NCI-H187 (cell line): ENCODE measurements at places on chromosomes 4 and X.
A peak's percentile ranks its signal among the peaks of the same experiment; 100 is the strongest.

DNA sequence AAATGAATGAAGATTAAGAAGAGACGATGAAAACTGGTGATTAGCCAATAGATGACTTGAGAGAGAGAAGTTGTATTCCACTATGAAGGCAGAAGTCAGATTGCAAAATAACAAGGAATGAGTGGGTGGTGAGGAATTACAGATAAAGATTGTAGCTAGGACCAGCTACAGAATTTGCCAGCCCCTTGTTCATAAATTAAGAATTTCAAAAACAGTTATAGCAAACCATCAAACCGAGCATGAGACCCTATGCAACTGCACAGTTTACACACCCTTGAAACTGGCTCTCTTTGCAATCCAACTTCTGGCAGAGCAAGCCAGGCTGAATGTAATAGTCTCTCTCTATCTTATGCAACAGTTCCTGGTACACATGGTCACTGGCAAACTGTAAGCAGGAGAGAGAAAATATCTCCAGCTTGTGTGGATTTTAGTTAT is 35.2 kb downstream of the STAP1 start:
- no peak for DNase-seq

GRCh38 chrX:104195013-104195412 is 28.8 kb downstream of the FAM199X start:
- no peak for DNase-seq

DNA sequence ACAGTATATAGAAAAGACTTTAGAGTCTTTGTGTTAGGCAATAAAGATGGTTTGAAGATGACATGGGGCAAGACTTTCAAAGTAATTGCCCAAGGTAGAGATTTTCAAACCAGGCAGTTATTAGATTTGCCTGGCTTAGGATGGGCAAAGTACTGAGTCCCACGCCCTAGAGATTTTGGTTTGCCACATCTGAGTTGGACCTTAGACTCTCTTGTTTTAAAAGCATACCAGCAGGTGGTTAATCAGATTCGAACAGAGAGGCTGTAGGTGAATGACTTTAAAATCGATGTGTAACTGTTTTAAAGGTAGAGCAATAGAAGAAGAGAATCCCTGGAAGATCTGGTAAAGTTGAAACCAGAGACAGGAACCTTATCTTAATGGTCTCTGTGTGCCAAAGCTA is 121.5 kb downstream of the RAPGEF2 start:
- no peak for DNase-seq

DNA sequence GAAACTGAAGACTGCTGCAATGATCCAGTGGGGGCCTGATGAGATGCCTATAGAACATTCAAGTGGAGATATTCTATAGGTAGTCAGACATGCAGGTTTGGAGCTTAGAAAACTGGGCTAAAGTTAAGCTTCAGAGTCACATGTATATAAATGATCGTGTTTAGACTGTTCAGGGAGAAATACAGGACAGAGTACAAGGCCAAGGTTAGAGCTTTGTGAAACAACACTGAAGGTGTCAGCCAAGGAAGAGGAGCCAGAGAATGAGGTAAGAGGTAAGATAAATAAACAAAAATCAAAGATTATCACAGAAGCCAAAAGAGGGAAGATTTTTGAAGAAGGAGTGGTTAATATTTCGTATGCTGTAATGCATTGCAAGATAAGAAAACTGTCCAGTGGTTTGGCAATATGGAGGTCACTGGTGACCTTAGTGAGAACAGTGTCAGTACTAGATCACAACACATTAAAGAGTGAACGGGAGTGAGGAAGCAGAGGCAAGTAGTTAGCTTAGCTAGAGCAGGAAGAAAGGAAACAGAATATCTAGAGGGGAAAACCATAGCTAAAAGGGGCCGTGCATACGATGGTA is 58.0 kb upstream of the KLHL13 start:
- DNase-seq: no peak

DNA sequence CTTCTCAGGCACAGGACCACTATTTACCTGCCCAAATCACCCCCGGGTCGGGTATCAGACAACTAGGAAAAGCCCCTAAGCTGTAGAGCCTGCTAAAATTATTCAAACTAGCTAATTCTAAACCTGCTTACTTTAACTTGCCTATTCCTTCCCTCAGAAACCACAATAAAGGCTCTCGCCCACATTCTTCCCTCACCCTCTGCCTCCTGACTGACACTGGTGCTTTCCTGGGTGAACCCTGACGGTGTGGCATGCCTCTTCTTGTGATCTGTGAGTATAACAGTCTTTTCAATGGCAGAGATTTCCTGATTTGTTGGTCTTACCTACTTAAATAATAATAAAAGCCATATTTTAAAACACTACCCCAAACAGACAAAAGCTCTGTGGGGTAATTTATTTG is 242.1 kb upstream of the ZCCHC13 start:
- DNase-seq: no peak

GRCh38 chrX:153969125-153969903 is 2.3 kb downstream of the HCFC1 start:
- DNase-seq: no peak

- DNase-seq: peak; percentile 20
Observed at GRCh38 chr4:21134994-21135393, 434.7 kb downstream of the PACRGL start.

DNA sequence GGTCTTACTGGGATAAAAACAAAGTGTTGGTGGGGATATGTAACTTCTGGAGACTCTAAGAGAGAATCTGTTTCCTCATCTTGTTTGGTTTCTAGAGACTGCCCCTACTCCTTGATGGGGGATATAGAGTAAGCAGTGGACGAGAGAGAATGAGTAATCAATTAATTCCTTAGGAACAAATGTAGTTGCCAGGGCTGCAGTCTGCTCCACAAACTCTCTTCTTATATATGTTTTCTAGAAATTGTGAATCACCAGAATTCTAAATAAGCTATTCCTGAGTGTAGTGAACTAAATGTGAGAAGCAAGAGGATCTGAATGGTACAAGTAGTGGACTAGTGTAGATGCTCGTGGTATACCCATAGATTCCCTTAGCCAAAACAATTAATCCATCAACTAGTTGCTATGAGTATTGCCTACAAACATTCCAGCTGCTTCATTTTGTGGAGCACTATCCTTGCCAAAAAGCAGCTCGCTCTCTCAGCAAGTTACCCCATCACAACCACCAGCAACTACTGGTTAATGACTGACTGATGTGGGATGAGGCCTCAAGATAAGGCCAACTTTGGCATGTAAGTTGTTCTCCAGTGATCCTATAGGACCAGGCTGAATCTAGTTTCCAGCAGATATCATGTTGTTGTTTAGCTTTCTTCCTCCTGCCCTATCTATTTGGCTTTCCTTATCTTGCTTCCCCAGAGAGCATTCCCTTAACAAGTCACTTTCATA is 273.0 kb downstream of the SLC7A11 start:
- DNase-seq: no peak

- no peak for DNase-seq
Observed at GRCh38 chr4:185421366-185422124, 4.2 kb downstream of the UFSP2 start.

GRCh38 chrX:107298276-107298675 is 91.9 kb downstream of the DNAAF6 start:
- no peak for DNase-seq

DNA sequence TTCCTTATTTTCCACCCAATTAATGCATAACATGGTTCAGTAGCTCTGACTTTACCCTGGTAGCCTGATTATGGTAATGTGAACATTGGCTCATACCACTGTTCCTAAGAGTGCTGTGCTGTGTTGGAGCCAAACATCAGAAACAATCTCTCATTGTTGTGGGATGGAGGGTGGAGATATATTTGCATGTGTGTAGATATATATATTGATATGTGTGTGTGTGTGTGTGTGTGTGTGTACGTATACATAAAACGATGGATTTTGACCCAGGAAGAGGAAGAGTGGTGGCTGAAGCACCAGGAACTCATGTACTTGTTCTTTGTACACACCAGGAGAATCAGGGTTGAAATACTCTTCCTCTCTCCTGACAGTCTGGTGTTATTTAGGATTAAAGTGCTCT is 247.7 kb downstream of the IL15 start:
- no peak for DNase-seq

DNA sequence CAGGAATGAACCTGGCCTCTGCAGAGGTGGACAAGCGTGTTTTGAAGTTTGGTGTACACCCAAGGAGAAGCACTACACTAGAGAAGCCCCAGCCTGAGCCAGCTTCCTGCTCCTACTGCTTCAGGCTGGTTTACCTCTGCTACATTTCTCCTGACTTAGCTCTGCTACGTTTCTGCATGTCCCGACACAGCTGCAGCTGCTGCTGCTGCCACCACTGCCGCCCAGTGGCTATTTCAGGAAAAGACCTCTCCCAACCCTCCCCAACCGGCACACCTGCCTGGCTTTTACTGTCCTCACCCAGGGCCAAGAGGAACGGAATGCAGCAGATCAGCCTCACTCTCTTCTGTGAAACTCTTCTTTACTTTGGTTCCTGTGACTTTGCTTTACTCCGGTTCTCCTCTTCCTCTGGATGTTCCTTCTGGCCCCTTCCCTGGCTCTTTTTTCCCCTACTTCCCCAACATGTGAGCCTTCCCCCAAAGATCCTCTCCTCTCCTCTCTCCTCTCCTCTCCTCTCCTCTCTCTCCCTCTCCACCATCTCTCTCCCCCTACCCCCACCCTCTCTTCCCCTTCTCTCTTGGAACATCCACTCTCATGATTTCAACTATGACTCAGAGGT is 3.1 kb upstream of the P2RY4 start:
- DNase-seq: no peak

DNA sequence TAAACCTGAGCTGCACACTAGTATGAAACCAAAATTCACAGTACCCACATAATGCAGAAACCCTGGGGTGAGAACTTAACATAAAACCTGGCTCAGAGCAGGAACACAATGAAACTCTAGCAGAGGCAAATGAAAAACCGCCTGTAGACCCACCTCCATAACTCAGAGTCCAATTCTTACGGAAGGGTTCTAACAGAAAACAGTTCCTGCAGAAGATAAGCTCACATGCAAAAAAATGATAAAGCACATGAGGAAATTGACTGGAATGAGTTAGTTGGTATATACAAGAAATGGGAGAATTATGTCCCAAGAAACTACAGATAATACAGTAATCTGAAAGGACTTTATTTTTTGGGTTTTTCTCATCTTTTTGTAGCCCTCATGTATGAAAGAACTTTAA is 14.7 kb downstream of the RTL9 start:
- no peak for DNase-seq

DNA sequence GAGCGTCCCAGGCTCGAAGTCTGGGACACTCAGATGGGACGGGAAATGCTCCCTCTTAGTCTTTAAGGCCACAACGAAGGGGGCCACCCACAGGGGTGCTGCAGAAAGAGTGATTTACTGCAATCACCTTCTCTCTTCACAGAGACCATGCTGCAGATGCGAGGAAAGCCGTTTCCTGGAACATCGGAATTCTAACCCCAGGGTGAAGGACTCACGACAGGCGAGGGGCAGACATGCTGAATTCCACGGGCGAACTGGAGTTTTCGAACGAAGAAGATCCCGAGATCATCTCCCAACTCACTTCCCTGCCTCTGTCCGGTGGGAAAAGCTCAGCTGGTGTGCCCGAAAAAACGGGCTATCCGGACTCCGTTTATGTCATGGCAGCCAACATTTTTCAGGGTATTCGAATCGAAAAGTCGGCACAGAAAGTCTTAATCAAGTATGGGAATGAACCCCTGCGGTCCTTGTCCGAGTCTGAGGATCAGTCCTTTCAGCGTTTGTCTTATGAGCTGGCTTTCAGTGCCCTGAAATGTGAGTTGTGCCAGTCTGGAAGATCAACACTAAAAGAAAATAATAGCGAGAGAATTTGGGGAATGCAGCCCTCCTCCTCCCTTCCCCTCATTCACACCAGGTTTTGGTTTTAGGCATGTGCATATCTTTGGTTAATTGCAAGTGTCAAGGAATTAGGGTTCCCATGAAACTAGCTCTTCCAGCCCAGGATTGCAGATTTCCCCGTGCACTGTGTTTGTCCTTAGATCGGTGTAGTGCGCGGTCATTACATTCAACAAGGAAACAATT is 905 bp downstream of the NSUN7 start:
- DNase-seq: no peak
